H7 (cell line): ENCODE measurements at places on chromosomes 6 and 20.

DNA sequence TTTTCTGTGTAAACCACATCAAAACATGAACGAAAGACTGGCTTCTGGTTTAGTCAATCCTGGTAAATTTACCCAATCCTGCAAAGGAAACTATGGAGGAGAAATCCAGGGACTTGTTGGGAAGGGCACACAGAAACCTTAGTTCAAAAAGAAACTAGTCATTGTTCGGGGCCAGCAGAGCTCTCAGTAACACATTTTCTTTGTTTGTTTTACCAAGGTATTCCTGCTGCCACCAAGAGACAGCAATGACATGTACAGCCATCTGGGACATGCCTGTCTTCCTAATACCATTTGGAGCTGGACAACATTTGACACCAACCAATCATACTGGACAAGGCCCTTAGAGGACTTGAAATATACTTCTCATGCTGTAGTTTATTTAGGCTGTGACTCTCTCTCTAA is 8.3 kb downstream of the OARD1 start:
- no peak for DNase-seq

GRCh38 chr20:32050851-32051556 is 1.0 kb upstream of the HCK start:
- peak; percentile 85 for DNase-seq

DNA sequence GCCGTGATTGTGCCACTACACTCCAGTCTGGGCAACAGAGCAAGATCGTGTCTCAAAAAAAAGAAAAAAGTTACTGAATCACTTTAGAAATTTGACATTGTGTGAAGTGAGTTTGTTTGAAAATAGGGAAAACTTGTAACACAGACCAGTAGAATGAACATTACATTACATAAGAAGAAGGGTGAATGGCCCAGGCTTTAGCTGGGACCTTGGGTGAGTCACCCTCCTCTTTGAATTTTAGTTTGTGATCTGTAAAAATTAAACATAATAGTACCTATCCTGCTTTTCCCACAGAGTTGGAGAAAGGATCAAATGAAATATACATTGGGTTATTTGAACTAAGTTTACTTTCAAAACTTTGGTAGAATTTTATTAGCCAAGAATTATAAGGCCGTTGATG is 56.3 kb downstream of the KCNS1 start:
- no peak for DNase-seq

GRCh38 chr6:69835414-69836179 is 30.8 kb upstream of the COL19A1 start:
- peak; percentile 4 for DNase-seq

DNA sequence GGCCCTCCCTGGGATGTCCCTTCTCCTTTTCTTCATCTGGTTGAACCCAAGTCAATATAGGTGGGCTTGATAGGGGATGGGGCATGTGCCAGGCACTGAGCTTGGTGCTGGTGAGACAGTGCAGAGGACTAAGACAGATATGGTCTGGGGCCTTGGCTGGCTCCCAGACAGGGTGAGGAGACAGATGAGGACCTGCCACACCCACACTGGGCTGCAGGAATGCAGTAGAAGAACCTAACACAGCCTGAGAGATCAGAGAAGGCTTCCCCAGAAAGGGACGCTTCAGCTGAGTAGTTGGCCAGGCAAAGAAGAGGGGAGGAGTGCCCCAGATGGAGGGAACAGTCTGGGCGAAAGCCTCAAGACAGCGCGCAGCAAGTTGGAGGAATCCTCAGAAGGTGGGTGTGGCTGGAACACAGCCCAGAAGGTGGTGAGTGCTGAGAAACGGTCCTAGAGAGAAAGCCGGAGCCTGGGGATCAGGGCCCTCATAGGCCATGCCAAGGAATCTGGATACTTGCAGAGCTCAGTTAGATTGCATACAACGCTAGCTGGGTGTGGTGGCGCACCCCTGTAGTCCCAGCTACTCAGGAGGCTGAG is 26.4 kb downstream of the CD40 start:
- no peak for DNase-seq

DNA sequence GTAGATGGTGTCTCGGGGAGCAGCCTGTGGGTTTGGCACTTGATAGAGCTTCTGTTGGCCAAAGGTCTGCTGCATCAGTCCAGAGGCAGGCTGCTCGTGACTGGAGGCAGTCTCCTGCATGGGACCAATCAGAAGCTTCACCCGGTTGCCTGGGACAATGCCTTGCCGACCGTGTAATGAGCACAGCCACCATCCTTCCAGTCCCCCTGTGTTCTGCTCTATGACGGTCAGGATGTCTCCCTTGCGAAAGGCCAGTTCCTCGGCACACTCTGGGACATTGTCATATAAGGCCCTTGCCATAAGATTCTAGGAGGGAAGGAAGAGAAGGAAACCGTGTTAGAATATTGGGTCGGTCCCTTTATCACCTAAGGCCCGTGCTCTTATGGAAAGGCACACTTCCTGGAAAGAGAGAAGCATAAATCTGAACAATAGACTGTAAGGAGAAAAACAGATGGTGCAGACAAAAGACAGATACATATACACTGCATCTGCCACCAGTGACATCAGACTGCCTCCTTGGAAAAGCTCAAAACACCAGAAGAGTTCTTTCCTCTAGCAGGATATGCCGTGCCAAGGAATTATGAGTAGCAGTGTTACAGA is 18.9 kb downstream of the NEDD9 start:
- DNase-seq = no peak

GRCh38 chr6:28117386-28118050 is 6.9 kb upstream of the ZSCAN16 start:
- no peak for DNase-seq

DNA sequence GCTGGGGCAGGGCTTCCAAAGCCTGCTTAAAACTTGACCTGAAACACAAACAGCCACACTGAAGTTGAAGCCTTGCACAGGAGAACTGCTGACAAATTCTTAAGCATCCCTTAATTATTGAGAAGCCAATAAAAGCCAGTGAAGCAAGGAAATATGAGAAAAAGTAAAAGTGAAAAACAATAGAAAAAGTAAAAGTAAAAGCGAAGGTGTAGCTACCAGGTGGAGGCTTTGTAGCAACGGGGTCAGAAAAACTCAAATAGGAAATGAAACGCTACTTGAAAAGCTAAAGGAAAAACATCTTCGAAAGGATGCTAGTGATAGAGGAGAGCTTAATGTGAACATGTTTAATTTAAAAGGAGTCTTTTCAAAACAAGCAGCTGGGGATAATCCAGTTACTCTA is 97.4 kb downstream of the IRF4 start:
- no peak for DNase-seq

- no peak for DNase-seq
Observed at GRCh38 chr6:170066679-170067078, 224.2 kb downstream of the DLL1 start.

DNA sequence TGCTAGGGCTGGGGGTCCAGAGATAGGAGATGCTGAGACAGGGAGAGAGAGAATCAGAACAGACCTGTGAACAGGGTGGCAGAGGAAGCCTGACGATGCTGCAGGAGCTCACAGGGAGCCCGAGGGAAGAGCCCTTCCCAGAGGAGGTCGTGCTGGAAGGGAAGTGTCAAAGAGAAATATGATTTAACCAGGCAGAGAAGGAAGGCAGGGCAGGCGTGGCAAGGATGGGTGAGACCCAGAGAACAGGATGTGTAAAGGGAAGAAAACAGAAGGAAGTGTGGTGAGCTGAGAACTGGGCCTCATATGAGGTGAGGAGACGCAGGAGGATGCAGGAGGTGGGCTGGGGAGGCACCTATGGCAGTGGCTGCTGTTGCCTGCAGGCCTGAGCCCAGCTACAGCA is 105.6 kb downstream of the ZDHHC14 start:
- no peak for DNase-seq

GRCh38 chr20:47141941-47142773 is 214.3 kb downstream of the ZMYND8 start:
- DNase-seq = no peak

DNA sequence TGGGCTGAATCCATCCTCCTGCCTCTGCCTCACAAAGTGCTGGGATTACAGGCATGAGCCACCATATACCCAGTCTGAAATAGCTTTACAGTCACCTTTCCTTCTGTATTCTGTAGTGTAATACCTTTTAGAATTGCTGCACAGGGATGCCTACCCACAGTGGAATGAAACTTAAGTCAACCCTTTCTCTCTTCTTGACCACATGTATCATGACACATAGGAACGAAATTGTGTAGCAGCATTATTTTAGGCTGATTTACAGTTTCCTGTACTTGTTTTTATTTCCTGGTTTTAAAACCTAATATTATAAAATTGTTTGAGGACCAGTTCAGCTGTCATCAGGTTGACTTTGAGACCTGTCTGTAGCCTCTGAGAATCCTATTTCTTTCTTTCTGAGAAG is 297.8 kb downstream of the ZFAND3 start:
- DNase-seq = no peak

DNA sequence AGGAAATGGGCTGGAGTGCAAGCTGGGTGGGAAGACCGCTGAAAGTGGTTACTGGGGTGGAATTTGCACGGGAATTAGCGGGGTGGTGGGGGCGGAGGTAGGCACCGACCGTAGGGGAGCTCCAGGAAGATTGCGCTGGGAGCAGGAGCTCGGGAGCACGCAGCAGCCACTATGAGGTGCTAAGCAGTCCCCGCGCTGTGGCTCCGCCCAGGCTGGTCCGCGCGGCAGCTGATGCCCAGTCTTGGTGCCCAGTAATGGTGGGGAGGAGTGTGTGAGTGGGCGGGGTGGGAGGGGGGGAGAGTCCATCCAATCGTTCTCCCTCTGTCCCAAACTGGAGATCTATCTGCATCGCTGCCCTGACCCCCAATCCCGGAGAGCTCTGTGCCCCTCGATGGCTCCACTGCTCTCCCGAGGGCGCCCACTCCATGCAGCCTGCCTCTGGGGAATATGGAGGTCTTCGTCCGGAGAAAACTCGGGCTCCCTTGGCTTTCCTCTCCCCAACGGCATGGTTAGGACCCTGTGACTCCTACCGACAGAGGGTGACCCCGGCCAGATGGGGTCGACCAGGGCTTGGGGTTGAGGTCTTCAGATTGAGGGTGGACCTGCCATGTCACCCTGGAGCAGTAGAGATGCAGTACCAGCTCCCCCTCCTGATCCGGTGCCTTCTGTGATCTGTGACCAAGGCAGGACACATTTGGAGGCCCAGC is 5.3 kb downstream of the TP53TG5 start:
- peak; percentile 82 for DNase-seq

DNA sequence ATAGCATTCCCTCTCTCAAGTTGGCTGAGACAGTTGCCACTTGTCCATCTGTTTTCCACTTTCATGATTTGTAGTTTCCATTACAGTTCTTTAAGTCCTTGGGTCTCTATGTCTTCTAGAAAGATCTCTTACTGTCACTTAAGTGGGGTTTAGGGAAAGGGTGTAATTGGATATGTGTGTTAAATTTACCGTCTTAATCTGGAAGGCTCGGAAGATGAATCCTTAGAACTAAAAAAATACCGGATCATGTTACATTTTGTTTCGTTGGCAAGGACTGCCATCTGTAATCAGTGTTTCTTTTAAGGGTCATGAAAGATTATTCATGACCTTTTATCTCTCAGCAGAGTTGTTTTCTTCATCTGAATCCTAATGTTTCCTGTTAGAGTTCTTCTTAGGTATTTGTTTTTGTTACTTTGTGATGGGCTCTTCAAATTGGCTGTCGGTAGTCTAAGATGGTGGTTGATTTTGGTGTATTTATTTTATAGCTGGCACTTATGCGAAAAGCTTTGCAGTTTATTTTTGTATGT is 21.8 kb upstream of the BTBD3 start:
- no peak for DNase-seq

- DNase-seq = no peak
Observed at GRCh38 chr20:23341073-23341472, 9.5 kb upstream of the NXT1 start.

- no peak for DNase-seq
Observed at GRCh38 chr6:64732888-64733287, 974.1 kb downstream of the EYS start.

- no peak for DNase-seq
Observed at GRCh38 chr6:149913085-149913484, 9.8 kb downstream of the RAET1G start.

DNA sequence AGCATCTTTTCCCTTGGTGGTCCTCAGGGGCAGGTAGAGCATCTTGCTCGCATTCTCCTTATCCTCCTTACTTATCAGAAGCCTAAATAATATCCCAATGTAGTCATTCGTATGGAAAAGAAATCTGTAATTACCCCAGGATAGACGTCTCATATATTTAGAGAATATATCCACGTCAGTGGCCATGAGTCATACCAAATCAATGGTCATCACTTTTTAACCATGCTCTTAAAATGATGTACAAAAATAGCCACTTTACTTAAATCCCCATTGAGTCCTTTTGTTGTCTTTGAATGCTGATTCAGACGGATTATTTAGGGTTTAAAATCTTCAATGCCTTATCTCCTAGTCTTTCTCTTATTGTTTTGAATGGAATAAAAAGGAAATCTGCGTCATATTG is 231.7 kb upstream of the STXBP5 start:
- DNase-seq = no peak

DNA sequence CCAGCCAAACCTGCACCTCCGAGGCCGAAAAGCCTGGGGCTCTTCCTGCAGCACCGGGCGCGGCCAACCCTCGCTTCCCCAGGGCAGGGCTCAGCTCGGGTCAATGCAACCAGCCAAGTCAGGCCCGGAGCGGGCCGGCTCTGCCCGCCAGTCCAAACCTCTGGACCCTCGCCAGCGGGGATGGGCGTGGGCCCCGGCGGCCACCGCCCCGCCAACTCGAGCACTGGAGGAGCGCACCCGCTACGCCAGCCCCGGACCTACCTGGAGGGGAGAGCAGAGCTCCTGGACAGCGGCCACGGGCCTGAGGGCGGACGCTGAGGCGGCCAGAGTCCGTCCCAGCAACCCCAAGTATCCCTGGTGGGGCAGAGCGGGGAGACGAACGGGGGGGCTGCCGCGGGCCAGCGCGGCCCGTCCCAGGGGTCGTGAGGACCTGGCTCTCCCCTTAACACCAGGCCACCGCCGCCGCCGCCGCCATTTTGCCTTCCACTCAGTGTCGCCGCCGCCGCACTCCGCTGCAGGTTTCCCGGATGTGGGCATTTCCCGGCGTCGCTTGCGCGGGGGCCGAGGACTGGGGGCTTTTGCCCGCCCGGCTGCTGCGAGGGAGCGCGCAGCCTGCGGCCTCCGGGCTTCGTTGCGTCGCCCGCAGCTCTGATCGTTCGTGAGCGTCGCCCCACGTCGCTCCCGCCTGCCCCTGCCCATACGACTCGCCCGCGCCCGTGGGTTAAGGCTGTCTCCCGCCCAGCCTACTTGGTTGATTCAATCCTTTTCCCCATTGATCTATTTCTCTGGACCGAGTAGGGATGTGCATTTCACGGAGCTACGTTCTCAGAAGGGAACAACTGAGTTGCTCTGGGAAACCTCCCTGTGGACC is at the start of gene LATS1:
LATS1 (minus strand) TSS at position 514 of the 871 bp plus-strand sequence. CDS start 15,975 bp downstream, outside the sequence.
- peak; percentile 89 for DNase-seq

- no peak for DNase-seq
Observed at GRCh38 chr20:9977629-9978028, 57.2 kb upstream of the ANKEF1 start.

- DNase-seq = no peak
Observed at GRCh38 chr6:42679358-42679757, 43.0 kb downstream of the PRPH2 start.
